ENCODE measurements at places on chromosomes 7 and 10.

DNA sequence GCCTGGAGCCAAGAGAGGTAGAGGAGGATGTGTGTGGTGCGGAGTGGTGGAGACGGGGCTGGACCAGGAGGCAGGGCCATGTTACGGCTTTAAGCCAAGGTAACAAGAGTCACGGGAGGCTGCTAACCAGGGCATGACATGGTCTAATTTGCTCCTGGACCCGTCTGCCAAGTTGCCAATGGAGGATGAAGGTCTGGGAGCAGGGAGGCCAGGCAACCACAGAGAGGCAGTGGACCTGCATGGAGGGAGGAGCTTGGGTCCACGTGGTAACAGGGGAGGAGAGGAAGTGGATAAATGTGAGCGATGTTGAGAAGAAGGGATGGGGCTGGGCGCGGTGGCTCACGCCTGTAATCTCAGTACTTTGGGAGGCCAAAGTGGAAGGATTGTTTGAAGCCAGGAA lies 31.0 kb downstream of the SRRM3 start:
- no peak for DNase-seq

DNA sequence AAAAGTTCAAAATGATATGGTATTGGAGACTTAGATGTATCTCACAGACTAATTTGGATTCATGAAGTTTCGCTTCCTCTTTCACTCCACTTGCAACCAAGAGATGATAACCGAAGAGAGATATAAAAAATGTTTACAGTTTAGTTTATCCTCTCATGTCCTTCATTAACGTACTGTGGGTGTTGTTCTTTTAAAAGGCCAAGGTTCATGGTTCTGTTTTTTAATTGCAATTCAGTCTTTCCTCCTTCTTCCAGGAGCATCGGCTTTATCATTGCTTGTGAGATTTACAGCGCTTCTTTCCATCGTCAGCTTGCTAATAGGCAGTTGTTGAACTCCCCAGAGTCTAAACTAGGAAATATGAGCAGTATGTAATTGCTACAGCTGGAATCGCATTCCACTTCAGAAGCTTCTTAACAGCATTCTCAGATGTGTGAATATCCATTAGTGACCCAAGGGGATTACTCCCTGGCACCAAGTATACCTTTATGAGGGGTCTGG lies 75.9 kb upstream of the HGF start:
- DNase-seq, result no peak

DNA sequence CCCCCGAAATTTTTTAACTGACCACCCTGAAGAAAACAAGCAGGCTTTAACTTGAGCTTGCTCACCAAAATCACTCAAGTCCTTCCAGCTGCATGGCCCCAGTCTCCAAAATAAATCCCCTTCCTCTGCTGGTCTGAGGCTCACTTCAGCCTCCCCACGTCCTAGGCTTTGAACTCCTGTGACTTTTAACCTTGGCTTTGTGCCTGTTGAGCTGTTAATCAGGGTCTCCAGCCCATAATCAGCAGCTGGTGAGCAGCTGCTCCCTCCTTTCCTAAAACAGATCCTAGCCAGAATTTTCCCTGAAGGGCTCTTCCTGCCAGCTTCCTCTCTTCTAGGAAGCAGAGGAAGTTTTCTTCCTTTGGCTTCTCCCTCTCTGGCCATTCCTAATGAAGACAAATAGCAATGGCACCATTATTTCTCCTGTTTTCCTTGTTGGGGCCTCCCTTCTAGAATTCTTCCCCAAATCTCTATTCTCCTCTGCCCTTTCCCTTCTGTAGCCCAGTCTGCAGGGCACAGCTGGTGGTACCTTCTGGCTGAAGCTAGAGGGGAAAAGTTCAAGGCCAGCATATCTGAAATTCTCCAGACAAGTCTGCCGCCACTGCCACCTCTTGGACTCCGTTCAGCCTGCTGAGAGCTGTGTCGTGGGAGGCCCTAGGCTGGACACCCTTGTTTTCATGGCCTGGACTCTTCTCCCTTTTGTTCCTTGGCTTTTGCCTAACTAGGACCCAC lies 152.1 kb downstream of the NOC3L start:
- no peak for DNase-seq

GRCh38 chr7:20064974-20065862 lies 152.0 kb downstream of the MACC1 start:
- no peak for DNase-seq

GRCh38 chr10:102408131-102408727 lies 10.4 kb downstream of the PSD start:
- DNase-seq, result no peak

- no peak for DNase-seq
These were observed 83.3 kb upstream of the PDZD8 start for GRCh38 chr10:117458571-117458970.
